Stimulated activated CD4-positive, alpha-beta T cell treated with anti-CD3 and anti-CD28 coated beads, Interleukin-12 subunit alpha, Interleukin-12 subunit beta, amount 100 ng/mL, for 24 hours (primary cell): ENCODE measurements at places on chromosomes 5 and 9.

- DNase-seq, result no peak
These were observed 2.1 kb upstream of the OR2V1 start for GRCh38 chr5:181133083-181133482.

GRCh38 chr5:110751902-110752762, 13.3 kb downstream of the SLC25A46 start:
- no peak for DNase-seq

DNA sequence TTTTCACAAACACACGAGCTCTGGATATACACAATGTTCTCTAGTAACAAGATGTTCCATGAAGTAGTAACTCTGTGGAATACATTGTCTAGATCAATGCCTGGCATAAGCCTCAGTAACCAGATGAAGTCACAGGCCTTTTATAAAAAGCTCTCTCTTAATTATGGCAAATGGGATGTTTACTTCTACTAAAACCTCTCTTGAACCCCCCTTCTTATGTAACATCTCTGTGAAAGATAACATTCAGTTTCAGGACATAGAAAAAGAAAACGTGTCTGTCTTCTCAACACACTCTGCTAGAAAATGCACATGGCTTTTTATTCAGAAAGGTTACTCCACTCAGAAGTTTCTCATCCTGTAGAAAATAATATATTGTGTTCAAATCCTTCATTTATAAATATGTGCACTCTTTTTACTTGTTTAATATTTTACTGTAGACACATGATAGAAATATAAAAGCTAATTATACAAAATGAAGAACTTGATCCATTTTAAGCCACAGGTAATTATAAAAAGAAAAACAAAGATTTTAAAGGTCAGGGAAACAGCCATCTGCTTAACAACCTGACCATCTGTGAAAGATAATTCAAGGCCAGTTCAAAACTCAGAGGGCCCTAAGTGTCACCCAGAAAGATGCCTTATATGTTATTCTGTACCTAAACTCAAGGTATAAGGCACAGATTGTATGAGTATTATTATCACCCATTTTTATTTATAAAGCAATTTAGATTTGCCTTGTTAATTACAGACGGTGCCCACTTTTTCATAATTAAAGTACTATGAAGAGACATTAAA, 812.0 kb downstream of the CDH18 start:
- no peak for DNase-seq

DNA sequence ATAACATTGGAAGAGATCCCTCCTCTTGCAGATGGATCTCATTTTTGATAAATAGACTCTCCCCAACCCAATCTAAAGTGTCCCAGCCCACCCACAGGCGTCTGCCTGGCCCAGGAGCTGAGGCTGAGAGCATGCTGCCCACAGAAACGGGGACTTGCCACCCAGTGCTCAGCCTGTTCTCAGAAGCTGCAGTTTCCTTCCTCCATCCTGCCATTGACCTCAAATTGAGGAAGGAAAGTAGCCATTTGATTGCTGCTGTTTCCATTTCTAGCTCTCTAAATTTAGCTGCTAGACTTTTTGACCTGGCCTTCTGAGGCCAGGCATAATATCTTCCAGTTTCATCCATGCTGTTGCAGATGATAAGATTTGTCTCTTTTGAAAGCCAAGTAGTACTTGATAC, 31.1 kb upstream of the FRMD3 start:
- DNase-seq, result no peak

DNA sequence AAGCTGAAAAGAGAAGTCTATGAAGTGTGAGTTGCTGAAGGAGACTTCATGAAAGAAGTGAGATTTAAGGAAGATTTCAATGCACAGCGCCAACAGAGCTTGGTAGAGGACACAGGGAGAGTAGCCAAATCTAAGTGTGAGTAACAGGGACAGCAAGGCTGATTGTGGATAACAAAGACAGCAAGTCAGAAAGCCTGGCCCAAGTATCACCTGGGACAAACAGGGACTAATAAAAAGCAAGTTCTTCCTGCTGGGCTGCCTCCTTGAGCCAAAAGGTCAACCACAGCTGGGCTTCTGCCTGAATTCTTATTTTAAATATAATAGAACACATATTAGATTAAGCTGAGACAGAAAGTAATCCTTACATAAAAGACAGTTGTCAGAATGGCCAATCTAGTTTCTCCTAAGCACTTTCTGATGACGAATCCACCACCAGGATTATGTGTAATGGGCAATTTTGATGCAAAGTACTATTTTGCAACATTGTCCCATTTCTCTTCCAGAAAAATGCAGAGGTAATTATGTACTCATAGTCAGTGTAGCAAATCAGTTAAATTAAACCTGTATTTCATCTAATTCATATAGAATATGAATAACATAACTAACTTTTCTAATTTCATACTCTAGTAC, 73.8 kb downstream of the MAPKAP1 start:
- no peak for DNase-seq

GRCh38 chr5:119036101-119036762, 34.7 kb upstream of the DMXL1 start:
- no peak for DNase-seq

DNA sequence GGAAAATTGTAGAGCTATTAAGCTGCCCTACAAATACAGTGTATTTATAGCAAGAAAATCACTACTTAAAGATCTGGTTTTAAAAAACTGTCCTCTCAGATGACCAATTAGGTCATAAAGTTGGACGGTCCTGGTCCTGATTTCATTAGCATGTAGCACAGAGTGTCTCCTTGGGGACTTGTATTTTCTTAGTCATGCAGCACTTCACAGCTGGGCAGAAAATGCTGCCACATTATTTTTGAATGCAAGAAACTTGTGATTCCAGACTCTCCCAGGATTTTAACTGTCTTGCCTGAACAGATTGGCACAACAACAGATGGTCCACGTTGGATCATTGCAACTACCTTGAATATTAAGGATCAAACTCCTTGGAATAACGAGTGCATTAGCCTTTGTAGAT, 348.1 kb upstream of the SGCD start:
- DNase-seq, result no peak

GRCh38 chr5:38641003-38641402, 84.6 kb upstream of the LIFR start:
- no peak for DNase-seq

DNA sequence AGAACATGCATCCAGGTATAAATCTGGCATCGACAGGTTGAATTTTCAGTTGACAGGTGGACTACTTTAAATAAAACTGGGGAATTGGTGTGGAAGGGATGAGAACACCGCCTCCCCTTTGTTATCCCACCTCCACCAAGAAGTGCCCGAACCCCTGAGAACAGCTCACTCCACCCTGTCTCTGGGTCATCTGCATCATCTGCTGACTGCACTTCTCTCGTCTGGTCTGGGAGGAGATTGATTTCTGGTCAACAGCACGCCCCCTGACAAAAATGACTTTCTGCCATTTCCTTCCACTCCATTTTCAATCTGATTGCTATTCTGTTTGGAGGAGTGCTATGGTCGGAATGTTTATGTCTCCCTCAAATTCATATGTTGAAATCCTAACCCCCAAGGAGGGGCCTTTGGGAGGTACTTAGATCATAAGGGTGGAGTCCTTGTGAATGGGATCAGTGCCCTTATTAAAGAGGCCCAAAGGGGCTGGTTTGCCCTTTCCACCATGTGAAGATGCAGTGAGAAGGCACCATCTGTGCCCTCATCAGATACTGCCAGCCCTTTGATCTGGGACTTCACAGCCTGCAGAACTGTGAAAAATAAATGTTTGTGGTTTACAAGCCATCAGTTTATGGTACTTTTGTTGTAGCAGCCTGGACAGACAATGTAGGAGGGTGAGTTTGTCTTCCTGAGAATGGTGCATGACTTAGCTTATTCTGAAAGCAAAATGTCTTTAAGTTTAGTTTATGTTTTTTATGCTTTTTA, 145.7 kb downstream of the EGFLAM start:
- no peak for DNase-seq

- DNase-seq, result no peak
These were observed 46.1 kb downstream of the SLC25A46 start for GRCh38 chr5:110784901-110785300.

DNA sequence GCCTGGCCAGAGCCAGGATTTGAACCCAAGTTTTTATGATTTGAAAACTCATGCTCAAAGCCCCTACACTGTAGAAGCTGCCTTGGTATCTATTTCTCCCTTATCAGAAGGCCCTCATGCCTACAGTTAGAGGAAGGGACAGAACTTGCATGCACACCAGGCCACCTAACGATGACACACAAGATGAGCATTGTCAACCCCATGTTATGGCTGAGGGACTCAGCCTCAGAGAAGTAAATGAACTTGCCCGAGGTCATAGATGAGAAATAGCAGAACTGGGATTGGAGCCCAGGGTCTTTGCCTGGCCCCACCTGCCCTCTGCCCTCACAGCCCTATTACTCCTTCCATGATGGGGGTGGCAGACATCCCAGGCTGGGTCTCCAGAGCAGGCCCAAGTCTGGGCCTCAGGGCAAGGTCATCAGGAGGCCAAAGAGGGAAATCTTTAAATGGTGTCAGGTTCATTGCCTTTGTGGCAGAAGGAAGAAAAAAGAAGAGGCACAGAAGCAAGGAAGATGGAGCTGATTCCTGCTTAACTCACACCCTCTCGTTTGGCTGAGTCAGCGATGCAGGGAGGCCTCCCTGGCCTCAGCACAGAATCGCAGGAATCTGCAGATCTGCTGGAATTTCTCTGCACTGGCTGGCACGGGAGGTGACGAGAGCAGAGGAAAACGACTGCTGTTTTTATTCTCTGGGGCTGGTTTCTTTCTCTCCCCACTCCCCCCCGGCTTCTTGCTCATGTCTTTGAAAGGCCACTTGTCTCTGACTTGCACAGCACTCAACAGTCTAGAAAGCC, 20.6 kb upstream of the CRB2 start:
- no peak for DNase-seq

DNA sequence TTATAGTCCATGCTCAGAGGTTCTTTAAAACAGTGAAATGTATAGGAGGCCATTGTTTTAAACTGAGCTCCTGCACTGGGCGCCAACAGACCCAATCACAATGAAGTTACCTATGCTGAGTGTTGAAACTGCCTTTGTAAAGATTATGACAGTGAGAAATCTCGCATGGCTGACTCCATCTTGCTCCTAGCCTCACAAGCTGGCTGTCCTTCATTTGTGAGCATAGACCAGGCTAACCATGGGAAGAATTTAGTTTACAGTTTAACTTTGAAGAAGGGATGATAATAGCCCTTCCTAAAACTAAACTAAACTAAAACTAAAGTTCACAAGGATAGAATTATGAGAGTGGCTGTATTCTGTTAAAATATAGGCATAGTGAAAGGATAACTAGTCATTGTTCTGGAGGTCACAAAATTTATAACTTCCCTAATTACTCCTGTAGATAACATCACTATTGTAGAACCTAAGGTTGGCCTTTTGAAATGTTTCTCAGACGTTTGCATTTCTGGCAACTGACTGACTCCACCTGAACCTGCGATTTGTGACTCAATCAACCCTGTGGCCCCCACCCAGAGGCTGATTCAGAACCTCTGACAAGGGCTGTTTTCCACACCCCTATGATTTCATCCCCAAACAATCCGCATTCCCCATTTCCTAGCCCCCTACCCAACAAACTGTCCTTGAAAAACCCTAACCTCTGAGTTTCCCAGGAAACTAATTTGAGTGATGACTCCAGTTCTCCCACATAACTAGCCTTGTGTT, 59.1 kb downstream of the HMHB1 start:
- no peak for DNase-seq

GRCh38 chr9:135862809-135863208, 44.5 kb downstream of the CAMSAP1 start:
- DNase-seq, result no peak

DNA sequence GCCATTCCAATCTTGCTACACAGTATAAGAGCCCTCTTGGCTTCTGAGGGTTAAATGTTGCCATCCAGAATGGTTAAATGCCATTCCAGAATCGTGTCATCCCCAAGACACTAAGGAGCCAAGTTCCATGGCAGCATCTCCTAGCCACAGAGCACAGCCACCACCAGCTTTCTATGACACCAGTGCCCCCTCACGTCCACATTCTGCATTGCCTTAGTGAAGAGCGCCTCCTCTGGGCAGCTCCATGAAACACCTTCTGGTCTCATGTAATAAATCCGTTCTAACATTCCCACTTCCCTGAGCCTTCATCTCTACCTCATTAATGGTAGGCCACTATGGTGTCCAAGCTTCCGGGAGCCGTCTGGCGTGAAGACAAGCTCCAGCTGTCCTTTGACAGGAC, 12.4 kb downstream of the CBY3 start:
- peak; percentile 5 for DNase-seq

GRCh38 chr9:136340356-136341041, 13.2 kb downstream of the GPSM1 start:
- no peak for DNase-seq

DNA sequence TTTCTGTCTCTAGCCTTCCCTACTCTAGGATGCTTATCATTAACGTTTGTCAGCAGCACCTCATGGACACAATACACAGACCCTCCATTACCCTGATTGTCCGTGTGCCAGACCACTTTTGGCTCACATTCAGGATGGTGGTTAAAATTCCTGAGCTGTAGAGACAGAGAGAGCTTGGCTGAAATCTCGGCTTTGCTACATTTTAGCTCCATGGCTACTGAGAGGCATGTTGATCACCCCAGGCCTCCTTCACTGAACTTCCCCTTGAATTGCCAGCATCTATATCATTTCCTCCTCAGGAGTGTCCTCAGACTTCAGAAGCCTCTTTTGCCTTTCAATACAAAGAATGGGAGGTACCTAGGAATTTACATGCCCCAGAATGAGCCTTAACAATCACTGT, 104.7 kb upstream of the ISL1 start:
- no peak for DNase-seq

DNA sequence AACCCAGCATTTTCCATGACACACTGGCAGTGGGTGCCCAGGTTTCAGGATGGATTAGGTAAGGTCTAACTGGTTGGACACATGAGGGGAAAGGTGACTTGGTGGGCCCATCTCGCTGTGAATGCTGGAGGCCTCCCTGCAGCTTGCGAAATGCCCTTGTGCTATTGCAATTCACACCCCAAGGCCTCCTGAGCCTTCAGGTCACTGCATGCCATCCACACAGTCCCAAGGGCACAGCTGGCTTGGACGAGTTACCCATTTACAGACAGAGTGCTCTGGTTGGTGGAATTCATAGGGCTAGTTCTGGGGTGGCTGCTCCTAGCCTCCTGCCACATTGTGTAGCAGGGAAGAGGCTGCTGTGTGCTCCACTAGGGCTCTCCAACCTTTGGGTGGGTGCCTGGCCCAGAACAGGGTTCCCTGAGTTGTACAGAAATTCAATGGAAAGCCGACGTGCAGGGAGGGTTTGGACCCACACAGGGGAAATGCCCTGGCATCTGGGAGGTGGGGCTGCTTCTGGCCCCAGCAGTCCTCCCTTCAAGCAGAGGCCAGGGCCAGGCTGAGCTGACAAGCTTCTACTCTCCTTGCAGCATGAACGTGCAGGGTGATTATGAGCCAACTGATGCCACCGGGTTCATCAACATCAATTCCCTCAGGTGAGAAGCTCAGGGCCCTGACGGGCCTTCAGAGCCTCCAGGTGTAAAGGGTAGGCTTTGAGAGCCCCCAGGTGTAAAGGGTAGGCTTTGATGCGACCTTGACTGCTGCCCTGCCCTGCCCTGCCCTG, 54.3 kb downstream of the ASS1 start:
- no peak for DNase-seq

DNA sequence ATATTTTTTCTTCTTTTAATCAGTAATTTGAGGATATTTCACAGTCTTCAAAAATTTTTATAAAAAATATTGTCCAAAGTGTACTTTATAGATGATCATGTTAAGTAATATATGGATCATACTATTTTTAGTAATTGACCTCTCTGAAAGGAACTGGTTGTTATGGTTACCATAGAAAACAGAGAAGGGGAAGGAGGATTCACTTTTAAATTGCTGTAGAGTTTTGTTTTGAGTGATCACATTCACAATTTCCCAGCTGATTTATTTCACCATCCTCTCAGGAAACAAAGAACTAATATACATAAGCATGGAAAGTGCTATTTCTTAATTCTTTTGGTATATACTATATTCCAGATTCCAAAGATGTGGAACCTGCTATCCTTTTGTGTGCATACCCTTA, 56.5 kb upstream of the NREP start:
- no peak for DNase-seq
